ENCODE measurements at places on chromosomes 6 and 20.

DNA sequence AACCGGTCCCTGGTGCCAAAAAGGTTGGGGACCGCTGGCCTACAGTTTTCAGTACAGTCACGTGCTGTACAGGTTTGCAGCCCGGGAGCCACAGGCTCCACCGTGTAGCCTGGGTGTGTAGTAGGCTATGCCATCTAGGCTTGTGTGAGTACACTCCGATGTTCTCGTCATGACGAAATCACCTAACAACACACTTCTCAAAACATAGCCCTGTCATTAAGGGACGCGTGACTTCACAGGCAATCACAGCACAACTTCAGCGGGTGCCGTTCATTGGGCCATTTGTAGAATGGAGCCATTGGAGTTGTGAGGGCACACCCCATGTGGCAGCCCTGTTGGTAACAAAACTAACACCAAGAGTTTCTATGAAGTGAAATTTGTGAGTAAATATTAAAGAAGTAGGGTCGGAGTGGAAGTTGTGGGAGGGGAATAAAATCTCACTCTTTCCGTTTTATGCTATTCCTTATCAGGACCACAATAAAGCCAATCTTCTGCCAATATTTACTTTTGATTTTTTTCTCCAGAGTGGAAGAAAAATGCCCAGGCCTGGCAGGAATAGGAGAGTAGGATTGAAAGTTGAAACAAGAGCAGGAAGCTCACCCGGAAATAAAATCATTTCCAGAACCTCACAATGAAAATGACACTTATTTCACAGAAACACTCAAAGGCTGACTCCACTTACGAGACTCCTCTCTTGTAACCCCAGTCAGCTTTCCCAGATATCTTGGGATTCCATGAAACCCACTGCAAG lies 63.7 kb upstream of the PTPN1 start:
- DNase-seq: no peak

- no peak for DNase-seq
Measured at GRCh38 chr6:31405996-31406395, 2.6 kb downstream of the MICA start.

GRCh38 chr6:16635810-16636602 lies 125.3 kb downstream of the ATXN1 start:
- DNase-seq: no peak

- no peak for DNase-seq
Measured at GRCh38 chr6:105607636-105608621, 205.0 kb upstream of the PREP start.

DNA sequence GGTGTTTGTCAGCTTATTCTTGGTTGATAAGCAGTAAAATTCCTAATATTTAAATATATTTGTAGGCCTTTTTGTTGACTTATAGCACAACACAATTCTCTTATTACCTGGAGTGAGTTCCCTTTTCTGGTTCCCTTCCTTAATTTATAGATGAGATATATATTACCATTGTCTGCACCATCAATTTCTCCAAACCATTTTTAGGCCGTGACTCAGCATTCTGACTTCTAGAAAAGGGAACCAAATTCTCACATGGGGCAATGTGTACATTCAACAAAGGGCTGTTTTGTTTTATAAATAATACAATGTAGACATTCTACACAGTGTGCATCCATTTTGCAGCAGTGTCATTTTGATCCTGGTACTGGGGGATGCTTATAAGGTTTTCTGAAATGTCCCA lies 52.8 kb downstream of the NCOA7 start:
- DNase-seq: no peak

- no peak for DNase-seq
Measured at GRCh38 chr6:4401408-4402368, 266.3 kb upstream of the ECI2 start.

DNA sequence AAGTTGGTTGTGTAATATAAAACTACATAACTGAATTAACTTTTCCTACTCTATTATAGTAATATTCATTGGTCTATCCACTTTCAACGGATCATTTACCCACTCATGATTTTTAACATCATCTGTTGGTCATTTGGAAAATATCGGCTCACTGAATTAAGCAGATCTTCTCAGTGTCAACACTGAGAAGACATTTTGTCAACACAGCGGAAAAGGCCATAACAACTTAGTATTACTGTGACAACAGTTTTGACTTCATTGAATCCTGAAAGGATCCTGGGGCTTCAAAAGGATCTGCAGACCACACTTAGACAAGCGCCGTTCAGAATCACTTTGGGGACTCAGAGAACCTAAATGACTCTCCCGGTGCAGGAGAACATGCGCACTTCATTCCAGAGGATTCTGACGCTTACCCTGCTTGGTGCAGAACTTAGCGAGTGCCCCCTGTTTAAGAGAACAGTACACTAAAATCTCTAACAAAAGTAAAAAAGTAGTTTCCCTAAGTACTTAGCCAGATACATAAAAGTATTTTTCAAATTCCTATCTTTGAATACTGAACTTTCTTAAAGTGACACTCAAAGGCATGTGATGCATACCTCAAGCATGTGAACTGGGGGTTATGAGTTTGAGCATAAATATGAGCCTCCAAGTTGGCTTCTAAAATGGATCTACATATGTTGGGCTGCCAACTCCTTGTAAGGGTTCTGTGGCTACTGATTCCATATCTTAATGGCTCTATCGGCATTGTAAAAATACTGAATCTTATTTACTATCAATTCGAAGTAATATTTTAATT lies 4.0 kb downstream of the ZBTB2 start:
- DNase-seq: no peak

DNA sequence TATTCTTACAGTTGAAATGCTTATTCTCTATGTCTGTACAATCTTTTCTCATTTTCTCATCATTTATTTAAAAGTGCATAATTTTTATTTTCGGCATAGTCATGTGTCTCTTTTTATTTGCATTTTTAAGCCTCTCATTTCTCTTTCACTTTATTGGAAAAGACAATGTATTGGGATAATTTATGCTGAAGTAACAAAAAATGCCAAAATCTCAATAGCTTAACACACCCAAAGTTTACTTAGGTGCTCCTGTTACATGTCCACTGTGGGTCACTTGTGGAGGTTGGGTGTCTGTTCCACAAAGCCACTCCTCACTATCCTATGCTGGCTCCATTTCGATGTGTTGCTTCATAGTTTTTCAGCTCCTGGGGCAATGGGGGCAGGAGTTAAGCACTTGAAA lies 638.7 kb downstream of the CD109 start:
- DNase-seq: no peak

- DNase-seq: no peak
Measured at GRCh38 chr6:73739096-73739495, 43.1 kb downstream of the CD109 start.

- no peak for DNase-seq
Measured at GRCh38 chr20:38657390-38657789, 55.8 kb downstream of the ARHGAP40 start.

- no peak for DNase-seq
Measured at GRCh38 chr20:23047001-23047737, 2.3 kb downstream of the THBD start.

DNA sequence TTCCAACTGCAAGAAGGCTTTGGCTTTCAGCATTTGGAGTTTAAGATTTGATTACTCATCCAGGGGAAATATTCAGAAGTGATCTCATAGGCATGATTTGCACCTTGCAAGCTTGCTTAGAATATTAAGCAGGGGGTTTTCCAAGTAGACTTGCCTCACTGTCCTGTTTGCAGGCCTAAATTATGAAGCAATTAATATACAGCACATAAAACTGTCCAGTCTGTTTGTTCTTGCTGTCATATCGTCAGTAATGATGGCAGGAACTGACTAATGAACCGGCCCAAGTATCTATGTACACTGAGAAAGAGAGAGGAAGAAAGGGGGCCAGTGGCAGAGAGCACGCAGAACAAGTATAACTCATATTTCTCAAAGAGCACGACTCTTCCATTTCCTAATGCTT lies 212.5 kb upstream of the SUPT3H start:
- no peak for DNase-seq

- no peak for DNase-seq
Measured at GRCh38 chr6:15596186-15596896, 66.5 kb downstream of the DTNBP1 start.

DNA sequence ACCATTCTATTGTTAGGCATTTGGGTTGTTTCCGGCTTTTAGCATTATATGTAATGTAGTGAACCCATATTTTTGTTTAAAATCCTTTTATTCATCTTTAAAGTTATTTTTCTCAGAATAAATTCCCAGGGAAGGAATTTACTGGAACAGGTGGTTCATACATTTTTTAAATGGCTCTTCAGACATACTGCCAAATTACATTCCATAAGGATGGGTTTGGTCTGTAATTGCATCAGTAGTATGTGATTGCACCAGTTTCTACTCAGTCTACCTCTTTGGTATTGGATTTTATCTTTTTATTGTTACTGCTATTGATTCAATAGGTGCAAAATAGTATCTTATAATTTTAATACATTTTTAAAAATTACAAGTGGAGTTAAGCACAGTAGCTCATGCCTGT lies 27.2 kb downstream of the BRPF3 start:
- no peak for DNase-seq

GRCh38 chr6:89298680-89299465 lies 16.2 kb downstream of the GABRR2 start:
- DNase-seq: peak; percentile 10

DNA sequence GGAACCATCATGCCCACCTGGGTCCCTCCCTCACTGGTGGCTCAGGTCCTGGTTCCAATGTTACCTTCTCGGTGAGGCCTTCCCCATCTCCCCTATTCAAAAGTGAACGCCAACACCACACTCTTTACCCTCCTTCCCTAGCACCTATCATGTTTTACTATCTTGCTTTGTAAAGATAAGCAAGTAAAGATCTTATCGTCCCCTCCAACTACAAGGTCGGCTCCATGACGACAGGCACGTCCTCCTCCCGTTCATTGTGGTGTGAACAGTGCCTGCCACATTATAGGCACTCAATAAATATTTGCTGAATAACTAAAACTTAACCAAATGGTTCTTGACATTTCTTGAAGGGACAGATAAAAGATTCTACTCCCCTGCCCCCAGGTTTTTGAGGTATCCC lies 147.1 kb downstream of the PREX1 start:
- DNase-seq: no peak

- DNase-seq: no peak
Measured at GRCh38 chr6:45493761-45494160, 116.0 kb upstream of the SUPT3H start.

- no peak for DNase-seq
Measured at GRCh38 chr6:150336299-150336698, 32.5 kb upstream of the IYD start.

- no peak for DNase-seq
Measured at GRCh38 chr6:95208621-95209020, 368.7 kb upstream of the MANEA start.

Data from stimulated activated CD8-positive, alpha-beta memory T cell treated with anti-CD3 and anti-CD28 coated beads, Interleukin-15, amount 100 ng/mL, for 1 hour (primary cell).